ENCODE measurements at places on chromosomes 4 and X.

DNA sequence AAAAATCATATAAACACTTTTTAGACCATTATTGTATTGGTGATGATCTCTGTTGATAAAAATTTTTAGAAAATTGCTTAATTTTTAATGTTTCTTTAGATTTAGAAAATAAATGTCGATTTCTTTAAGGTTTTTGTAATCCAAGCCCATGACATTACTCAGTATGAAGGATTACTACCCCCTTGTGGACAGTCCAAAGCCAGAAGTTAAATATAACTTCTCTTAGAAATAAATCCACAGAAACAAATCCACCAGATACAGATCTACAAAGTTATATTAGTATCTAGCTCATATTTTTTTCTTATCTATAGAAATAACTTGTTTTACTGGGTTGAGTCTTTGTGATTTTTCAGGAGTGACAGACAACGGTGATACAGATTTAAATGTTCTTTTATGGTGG lies 18.9 kb downstream of the TIFA start:
- DNase-seq, result no peak

GRCh38 chr4:51859476-51860031 lies 16.6 kb downstream of the DCUN1D4 start:
- no peak for DNase-seq

DNA sequence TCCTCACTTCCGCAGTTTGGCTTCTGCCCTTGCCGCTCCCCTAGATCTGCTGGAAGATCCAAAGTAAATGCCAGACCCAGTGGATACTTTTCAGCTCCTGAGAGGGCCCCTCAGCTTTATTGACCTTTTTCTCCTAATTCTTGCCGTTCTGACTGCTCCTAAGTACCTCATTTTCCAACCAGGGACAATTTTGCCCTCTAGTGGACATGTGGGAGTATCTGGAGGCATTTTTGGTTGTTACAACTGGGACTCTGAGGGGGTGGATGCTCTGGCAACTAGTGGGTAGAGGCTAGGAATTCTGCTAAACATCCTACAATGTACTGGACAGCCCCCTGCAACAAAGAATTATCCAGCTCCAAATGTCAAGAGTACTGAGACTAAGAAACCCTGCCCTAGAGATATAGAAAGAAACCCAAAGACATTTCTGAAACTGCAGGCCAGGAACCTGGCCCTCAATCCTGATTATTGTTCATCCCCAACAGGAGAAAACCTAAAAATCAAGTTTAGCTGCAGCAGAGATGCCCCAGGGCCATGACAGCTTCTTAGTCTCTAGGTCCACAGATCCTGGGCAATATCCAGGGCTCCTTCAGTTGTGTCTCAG lies 3.4 kb downstream of the TEX13B start:
- peak; percentile 9 for DNase-seq

DNA sequence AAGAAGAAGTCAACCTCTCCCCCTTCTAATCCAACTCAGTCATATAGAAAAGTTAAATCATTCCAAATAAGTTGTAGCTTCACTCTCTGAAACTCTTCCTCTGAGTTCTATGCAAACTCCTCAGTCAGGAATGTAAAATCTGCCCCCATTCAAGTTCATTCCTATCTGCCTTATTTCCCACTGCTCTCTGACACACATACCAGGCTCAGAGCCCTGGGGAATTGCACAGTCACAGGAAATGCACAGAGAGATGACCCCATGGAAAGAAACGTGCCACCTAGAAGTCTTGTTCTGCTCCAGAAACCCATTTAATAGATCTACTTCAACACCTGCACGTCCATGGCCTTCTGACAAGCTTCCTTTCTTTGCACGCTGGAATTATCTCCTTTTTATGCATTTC lies 236.0 kb upstream of the VCX3A start:
- DNase-seq, result no peak

GRCh38 chr4:139556071-139556723 lies at the start of gene SETD7:
TSS of gene SETD7 (minus strand) at chr4:139556219. CDS start at chr4:139556137, 82 bp downstream.
- peak; percentile 50 for DNase-seq

- no peak for DNase-seq
Observed at GRCh38 chr4:32440391-32440790, 1720.2 kb downstream of the PCDH7 start.

DNA sequence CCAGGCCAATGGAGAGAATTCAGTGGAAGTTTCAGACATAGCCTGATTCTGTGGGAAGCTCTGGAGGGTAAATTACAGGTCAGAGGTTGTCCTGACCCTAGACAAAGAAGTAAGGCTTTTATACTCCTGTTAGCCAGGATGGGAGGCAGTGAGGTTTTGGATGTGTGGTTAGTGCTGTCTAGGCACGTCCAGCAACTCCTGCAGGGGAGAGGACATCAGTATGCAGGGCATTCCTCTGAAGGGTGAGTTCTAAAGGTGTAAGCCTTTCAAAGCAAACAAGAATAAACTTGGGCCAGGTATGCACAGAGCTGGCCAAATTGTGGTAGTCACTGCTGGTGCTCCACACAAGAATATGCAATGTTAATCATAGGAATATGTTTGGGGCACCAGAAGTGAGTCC lies 562.5 kb downstream of the CCSER1 start:
- no peak for DNase-seq

GRCh38 chr4:169314906-169315305 lies 44.1 kb upstream of the SH3RF1 start:
- peak; percentile 82 for DNase-seq
